Stimulated activated CD4-positive, alpha-beta T cell treated with anti-CD3 and anti-CD28 coated beads, Interleukin-1b, Interleukin-23, amount 100 ng/mL, for 48 hours (primary cell): ENCODE measurements at places on chromosomes 7 and 10.

GRCh38 chr7:31782411-31782991, 95.5 kb downstream of the PPP1R17 start:
- no peak for DNase-seq

DNA sequence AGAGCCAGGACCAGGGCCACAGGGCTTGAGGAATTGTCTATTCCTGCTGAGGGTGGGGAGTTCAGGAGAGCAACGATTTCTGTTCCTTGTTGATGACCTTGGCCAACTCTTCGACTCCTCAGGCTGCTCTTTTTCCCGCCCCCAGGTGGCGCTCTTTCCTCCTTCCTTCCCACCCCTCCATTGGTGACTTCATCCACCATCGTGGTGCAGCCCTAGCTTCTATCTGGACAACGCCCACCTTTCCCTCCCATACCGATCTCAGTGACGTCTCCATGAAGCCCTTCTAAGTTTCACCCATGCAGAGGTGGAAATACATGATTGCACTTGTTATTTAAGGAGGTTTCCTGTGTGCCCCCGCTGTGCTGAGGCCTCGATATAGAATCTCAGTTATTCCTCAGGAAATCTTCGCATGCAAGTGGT, 22.1 kb upstream of the CARD11 start:
- DNase-seq: peak; percentile 68

DNA sequence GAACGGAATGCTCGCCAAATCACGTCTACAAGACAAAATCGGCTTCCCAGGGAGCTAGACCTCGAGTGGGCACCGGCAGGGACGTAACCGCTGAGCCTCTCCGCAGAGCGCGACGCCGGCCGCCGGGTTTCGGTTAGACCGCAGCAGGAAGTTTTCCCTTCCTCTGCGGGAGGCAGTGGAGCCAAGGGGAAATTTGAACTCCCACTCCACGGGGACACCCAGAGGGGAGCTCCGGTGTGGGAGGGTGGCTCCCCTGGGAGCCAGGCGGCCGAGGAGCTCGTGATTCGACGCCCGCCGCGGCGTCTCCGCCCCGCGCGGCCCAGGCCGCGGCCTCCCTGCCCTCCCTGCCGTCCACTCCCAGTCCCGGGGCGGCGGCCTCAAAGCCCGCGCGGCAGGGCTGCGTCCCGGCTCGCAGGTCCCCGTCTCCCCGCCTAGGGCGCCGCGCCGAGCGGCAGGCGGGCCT, 426 bp downstream of the SYPL1 start:
- peak; percentile 19 for DNase-seq

DNA sequence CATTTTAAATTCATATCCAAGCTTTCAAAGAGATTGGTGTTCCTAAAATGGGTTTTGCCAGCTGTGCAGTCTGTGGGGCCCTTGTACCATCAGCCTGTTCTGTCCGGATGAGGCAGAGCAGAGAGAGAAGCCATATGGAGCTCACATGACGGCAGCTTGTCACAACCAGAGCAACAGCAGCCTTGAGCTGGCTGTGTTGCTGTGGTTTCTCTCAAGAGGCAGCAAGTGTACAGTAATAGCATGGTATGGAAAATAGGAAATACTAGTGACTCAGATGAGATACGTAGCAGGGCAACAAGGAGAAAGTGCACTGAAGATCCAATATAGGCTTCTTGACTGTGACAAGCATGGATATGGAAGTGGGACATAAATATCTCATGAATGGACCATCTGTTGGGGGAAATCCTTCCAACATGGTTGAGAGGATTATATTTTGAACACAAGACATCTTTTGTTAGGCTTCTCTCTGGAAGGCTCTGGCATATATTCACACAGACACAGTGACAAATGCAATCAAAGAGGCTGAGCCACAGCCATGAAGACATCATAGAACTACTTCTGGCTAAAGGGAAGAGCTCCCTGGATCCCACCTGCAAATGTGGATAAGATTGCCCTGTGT, 251.0 kb upstream of the TAC1 start:
- no peak for DNase-seq

GRCh38 chr10:73932620-73933112, 21.7 kb downstream of the PLAU start:
- DNase-seq: no peak

GRCh38 chr10:121521794-121522556, 76.3 kb downstream of the FGFR2 start:
- DNase-seq: no peak

DNA sequence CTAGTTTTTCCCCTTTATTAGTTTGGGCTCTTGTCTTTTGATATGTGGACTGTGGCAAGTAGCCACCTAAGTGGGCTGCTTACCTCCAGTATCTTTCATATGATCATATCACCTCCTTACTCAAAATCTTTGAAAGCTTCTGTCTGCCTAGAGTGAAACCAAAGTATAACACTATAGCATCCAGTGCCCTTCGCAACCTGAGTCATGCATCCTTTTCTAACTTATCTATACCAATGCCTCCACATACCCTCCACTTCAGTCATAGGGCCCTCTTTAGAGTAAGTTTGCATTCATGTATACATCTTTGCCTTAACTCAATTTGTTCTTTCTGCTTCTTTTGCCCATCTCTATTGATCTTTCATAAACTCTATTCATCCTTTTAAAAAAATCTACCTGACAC, 15.7 kb upstream of the MACC1 start:
- no peak for DNase-seq

GRCh38 chr7:12158334-12159060, 52.6 kb upstream of the TMEM106B start:
- no peak for DNase-seq

DNA sequence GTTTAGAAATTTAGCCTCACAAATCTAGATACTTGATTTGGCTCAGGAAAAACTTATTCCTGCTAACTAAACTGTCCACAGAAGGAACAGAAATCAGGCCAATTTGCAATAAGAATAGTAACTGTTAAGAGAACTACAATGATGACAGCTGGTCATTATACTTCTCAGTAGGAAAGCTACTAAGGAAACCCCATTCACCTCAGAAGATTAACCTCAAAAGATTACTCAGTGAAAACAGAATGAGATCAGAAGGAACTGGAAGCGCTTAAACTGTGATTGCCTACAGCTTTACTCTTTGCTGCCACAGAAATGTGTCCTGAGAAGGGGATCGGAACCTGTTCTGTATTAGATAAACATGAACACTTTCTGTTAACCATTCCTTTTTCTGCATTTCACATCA, 24.3 kb upstream of the DNAJB12 start:
- DNase-seq: no peak

- DNase-seq: no peak
Measured at GRCh38 chr10:132580143-132580542, 42.6 kb downstream of the INPP5A start.

DNA sequence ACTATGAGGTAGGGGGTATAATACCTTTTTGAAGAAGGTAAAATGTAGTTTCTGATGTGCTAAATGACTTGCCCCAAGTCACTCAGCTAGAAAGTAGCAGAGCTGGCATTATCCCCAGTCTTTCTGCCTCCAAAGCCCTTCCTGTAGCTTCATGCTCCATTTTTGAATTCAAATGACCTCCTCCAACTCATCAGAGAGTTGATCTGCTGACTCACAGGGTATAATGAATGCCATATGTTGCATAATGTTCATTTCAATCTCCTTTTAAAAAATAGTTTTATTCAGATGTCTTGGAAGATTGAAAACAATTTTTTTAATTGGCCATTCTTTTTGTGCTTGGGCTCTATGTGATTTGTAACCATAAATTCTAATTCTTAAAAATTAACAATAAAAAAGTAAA, 272.8 kb upstream of the IMMP2L start:
- no peak for DNase-seq

DNA sequence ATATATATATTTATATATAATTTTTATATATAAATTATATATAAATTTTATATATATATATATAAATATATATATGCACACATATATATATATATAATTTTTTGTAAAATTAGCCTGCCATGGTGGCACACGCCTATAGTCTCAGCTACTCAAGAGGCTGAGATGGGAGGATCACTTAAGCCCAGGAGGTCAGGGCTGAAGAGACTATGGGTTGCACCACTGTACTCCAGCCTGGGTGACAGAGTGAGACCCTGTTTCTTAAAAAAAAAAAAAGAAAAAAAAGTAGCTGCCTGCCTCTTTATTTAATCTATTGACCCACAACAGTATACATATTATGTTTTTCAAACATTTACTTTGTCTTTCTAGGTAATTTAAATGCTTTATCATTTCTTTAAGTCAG, 19.2 kb downstream of the BCAP29 start:
- DNase-seq: no peak

DNA sequence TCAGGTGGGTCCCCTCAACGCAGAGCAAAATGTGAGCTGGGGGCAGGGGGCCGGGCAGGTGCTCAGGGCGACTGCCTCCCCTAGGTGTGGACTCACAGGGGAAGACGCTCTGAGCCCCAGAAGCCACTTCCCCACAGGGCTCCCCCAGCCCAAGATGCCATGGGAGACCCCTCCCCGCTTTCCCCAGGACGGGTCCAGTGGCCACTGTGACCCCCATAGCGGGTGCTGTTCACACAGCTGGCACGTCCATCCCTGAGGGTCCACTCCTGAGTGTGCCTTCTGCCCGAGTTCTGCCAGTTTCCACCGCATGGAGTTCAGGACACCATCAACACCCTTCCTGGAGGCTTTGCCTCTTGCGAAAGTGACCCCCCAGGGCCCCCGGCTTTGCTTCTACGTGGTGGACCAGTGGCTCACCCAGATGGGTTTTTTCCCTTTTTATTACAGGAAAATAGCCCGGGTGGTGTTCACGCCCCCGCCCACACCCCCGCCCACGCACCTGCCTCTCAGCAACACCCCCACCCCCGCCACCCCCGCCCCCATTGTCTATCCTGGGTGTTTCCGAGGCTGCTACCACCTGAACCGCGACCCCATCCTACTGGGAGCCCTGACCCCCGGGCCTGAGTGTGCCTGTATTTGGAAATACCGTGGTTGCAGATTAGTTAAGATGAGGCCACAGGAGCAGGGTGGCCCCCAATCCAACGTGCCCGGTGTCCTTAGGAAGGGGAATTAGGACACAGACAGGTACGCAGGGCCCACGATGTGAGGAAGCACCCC, 32.0 kb downstream of the ADAP1 start:
- peak; percentile 29 for DNase-seq

DNA sequence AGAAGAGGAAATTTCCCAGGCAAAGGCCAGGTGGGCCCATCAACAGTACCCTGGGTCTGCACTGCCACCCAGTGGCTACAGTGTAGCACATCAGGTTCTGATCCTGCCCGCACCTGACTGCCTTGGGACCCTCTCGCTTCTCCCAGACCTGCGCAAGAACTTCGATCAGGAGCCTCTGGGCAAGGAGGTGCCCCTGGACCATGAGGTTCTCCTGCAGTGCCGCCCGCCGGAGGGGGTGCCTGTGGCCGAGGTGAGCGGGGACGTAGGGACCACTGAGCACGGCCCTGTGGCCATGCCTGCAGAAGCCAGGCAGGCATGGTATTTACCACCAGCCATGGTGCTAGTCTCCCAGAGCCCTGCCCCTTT, 33.9 kb upstream of the SLC29A3 start:
- peak; percentile 25 for DNase-seq

DNA sequence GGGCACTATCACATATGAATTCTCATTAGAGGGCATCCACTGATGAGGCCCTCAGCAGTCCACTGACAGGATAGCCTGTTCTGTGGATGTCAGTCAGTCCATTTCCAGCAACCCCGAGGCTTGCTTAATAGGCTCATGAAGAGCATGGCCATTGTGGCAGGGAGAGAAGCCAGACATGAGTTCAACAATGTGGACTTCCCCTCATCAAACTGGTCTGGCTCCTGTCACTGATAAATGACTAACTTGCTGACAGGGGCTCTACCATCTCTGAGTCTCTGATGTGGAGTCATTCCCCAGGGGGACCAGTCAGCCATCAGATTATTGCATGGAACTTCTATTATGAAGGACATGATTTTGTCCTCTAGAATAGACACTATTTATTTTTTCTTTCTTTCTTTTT, 19.8 kb upstream of the TRIL start:
- DNase-seq: no peak

GRCh38 chr10:90911133-90912051, 9.5 kb downstream of the ANKRD1 start:
- peak; percentile 33 for DNase-seq

DNA sequence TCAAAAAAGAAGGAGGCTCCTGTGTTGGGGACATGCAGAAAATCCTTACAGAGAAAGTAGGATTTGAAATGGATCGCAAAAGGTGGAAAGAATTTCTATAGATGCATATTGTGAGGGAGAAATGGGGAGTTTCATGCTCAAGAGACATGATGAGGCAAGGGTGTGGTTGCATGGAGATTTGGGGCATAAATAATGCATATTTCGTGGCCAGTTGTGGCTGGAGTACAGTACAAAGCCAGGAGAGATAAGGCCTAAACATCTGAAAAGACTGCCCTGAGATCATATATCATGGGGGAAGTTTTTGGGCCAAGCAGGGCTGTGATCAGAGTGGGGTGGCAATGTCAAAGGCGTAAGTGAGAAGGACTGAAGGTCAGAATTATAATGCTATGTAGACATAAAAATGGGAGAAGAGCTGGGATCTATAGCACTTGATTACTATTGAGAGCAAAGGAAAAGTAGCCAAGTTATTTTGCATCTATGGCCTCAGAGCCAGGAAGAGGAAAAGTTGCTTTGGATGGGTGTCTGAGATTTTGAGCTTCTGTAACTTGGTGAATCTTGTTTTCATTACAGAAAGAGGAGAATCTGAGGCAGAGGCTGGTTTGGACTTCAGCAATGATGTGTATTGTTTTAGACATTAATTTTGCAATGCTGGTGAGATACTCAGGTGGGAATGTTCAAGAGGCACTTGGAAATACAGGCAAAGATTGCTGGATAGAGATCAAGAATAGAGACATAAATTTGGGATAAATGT, 166.6 kb downstream of the INHBA start:
- no peak for DNase-seq

DNA sequence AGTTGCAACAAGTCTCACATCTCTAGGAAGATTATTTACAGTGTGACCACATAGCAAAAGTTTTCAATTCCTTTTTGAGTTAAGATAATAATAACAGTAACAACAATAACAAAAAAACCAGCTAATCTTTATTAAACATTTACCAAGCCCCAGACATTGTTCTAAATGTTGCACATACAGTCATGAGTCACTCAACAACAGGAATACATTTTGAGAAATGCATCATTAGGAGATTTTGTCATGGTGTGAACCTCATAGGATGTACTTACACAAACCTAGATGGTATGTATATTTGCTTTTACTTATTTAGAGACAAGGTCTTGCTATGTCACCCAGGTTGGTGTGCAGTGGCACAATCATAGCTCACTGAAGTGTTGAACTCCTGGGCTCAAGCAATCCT, 52.0 kb downstream of the SPAM1 start:
- no peak for DNase-seq

- no peak for DNase-seq
Measured at GRCh38 chr7:30468791-30469190, 9.8 kb downstream of the NOD1 start.
